Glutamatergic neuron (in vitro differentiated cells): ENCODE measurements at places on chromosomes 1 and 21.
A peak's percentile ranks its signal among the peaks of the same experiment; 100 is the strongest.

DNA sequence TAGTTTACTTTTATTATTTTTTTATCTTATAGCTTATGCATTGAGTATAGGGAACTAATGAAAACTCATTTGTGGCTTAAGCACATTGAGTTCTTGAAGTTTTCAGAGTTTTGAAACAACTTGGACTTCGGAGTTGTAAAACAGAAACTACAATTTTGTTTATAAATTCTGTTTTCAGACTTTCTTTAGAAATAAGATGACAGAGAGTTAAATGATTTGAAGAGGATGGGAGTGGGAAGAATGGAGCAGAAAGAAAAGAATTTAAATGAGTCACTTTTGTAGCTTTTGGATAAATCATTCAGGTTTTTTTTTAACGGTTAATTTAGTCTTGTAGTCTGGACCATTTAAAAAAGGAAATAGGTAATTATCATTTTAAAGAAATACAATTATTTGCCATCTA, 32.3 kb downstream of the INKA2 start:
- DNase-seq, result no peak

DNA sequence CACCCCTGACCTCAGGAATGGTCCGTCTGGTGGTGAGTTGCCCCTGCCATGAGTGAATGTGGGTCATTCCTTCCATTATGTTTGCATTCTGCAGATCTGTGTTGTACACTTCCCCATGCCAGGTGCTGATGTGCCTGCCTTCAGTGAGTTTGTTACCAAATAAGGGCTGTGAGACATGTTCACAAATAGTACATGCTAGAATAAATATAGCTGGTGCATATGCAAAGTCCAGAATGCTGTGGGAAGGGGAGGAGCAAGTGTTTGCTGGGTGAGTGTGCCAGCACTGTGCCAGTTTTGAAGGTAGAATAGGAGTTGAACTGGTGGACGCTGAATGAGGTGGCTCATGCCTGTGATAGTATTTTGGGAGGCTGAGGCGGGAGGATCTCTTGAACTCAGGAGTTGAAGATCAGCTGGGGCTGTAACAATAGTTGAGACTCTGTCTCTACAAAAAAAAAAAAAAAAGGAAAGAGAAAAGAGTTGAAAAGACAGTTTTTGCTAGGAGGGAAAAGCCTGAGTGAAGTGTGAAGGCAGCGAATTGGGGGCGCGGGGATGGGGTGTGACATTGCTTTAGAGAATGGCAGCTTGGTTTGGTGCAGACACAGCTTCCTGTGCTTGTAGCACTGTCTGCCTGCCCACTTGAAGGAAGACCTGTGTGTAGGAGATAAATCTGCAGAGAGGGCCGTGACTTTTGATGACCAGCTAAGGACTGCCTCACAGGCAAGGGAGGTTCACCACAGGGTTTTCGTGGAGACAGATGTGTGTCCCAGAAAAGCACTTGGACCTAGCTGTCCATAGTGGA, 61.1 kb downstream of the LGR6 start:
- DNase-seq, result no peak

GRCh38 chr1:158398818-158399514, at the start of gene OR10T2:
Gene OR10T2 (minus strand): TSS chr1:158399466. CDS start chr1:158399466, 0 bp downstream.
- no peak for DNase-seq

GRCh38 chr1:230109066-230109465, 42.0 kb downstream of the GALNT2 start:
- no peak for DNase-seq

- no peak for DNase-seq
These were observed 30.9 kb upstream of the RBM15 start for GRCh38 chr1:110308247-110308646.

- DNase-seq, result peak; percentile 65
These were observed 75.6 kb downstream of the TAS1R2 start for GRCh38 chr1:18783705-18784481.

- no peak for DNase-seq
These were observed 20.3 kb upstream of the PLCH2 start for GRCh38 chr1:2455757-2456156.

DNA sequence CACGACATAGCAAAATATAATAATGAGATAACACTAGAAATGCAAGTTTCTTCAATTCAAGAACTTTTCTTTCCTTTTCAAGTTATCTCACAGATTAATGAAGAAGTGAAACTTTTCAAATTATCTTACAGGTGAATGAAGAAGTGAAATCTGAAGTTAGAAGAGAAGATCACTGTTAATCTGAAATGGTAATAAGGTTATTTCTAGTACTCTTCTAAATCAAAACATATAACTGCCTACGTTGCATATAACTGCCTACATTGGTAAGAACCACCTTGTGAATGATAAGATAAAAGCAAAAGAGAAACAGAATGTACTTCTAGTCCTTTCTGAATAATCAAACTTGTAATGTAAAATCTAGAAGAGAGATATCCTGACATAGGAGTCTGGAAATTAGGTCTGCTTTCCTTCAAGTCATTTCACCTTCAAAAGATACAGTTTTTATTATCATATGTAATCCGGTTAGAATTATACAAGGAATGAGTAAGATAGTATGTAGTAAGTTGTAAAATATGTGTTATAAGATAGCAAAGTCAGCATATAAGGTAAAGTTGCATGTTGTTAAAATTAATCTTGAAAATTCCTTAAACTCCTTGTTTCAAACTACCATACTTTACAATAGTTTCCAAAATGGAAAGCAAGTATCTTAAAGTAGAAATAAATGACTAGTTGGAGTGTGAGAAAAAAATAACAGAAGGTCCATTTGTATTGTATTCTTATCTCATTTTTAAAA, 522.4 kb upstream of the ZRANB2 start:
- no peak for DNase-seq

DNA sequence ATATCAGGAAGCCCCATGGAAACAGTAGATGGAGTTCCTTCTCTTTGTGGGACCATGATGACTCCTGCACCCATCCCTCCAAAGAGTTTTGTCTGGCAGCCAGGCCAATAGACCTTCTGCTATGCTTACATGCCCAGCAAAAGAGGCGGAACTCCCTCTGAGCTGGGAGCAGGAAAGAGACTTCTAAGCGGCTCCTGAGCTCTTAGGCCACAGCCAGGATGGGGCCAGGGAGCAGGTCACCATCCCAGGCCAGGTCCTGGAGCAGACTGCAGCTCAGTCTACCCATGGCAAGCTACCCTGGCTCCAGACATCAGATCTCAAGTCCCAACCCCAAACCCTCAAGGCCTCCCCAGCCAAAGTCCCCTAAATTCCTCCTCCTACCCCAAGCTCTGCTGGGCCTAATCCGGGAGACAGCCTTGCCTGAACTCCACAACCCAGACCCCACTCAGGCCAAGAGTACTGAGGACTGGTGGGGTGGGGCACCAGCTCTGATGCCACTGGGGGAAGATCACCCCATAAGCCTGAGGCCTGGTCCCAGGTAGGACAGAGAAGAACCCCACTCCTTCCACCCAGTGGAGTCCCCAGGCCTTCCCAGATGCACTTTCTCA, 387.9 kb downstream of the MATN1 start:
- no peak for DNase-seq

GRCh38 chr1:92831368-92831761, 475 bp upstream of the RPL5 start:
- no peak for DNase-seq

DNA sequence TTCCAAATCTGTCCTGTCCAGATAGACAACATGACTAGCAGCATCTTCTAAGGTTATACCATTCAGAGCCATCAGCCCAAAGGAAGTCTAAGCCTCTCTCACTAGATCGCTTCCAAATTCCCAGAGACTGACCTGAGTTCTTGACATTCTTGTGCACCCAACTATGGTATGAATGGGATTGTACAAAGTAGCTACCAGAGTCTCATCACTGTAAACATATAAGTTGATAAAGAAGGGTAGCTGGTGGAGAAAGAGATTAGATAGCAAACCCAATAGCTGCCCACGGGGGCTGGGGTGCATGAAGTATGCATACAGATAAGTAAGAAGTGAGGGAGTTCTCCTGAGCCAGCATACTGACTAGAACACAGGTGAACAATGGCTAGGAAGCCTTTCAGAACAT, 180.0 kb downstream of the PLPP3 start:
- no peak for DNase-seq

GRCh38 chr1:218166268-218166945, 118.7 kb upstream of the RRP15 start:
- DNase-seq, result no peak

DNA sequence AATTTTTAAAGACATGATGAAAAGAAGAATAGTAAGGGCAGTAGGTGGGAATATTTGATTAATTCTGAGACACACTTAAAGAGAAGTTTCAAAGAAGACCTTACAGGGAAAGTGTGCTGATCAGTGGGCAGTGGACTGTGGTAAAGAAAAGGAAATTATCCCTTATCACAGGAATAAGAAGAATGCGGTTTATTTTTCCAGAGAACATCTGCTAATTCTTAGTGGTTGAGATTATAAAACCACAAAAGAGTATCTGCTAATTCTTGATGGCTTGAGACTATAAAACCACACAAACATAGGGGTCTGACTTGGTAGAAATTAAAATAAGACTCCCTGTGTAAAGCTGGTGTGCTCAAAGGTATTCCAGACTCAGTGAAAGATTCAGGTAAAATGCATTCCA, 60.0 kb upstream of the KCTD3 start:
- DNase-seq, result no peak

GRCh38 chr1:31007462-31007991, 58.0 kb downstream of the PUM1 start:
- no peak for DNase-seq

DNA sequence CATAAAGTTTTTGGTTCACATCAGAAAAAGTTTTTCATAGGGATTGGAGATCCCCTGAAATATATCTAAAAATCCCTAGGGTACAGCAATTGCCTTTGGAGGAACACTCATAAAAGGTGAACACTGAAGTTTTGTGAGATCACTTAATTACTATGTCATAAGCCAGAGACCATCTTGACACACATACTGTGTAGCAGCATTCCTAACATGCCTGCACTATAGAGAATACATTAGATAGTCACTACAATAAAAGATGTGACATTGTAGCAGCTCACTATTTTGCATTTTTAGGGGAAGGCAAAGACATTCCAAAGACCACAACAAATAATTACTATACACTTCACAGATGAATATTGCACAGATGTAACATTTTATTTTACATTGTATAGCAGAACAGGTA, 779.9 kb downstream of the KCNT2 start:
- no peak for DNase-seq

- DNase-seq, result no peak
These were observed 60.2 kb upstream of the ARHGEF16 start for GRCh38 chr1:3393987-3394920.

GRCh38 chr1:174764191-174764590, 235.6 kb upstream of the CACYBP start:
- no peak for DNase-seq

GRCh38 chr1:231971397-231972110, 345.0 kb downstream of the DISC1 start:
- DNase-seq, result no peak

GRCh38 chr1:9373619-9374018, 80.9 kb downstream of the SPSB1 start:
- no peak for DNase-seq

DNA sequence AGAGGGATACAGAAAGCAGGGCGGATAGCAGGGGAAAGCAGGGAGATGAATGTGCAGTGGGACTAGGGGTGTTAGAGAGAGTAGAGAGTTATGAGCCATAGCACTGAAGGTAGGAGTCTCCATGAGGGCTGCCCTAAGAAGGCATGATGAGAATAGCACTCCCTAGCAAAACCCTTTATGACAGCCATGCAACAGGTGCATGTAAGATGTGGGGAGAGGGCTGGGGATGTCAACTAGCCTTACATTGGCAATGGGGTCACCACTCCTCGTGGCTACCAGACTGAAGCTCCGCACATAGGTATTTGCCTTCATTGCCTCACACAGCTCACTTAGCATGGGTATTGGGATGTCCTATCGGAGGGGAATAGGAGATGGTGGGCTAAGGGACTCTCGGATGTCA, 4.6 kb downstream of the TMOD4 start:
- no peak for DNase-seq

DNA sequence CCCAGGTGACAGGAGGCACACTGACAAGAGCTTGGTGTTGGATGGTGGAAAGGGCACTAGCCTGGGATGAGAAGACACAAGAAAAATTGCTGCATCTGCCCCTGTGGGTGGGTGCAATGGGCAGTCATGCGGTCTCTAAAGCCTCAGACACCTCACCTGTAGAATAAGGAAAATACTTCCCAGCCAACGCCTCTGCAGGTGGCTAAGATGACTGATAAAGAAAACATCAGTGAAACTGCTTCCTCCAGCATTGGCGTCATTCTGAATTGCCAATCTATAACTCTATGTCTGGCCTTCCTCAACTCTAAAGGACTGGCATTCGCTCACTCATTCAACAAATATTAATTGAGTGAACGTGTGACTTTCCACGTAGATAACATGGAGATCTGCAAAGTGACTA, 100.4 kb upstream of the F3 start:
- no peak for DNase-seq

- DNase-seq, result no peak
These were observed 5.1 kb upstream of the ARNT start for GRCh38 chr1:150881331-150882070.

- DNase-seq, result no peak
These were observed 5.4 kb downstream of the CDC42 start for GRCh38 chr1:22057861-22058260.

DNA sequence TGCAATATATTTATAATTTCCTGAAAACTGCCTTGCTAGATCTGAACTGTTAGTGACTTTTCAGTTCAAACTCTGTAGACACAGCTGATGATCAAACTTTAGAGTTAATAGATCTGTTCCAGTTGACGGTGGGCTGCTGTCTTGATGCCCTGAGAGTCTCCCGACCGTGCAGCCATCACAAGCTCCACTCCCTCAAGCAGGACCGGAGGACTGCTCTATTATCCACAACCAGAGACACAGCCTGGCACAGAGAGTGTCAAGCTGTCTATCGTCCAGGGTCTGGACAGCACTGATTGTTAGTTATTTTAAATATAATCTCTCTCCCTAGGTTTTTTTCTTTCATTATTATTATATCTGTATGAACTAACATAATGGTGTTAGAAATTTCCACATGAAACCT, 8.0 kb downstream of the CHODL start:
- DNase-seq, result peak; percentile 33

DNA sequence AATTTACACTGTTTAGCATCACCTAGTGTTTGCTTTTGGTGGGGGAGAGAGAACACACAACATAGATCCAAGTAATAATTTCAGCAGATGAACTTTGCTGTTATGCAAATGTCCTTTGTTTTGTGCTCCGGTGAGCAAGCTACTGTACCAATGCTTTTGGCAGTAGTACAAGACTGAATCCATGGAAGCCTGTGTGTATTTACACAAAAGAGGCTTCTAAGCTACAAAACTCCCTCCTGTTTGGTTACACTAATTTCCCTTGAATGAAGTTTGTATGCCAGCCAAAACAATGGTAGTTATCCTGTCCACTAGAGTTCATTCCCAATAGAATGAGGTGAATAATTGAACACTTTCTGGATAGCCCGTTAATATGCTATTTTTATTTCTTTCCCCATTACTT, 320.5 kb downstream of the KCTD3 start:
- DNase-seq, result no peak
